ENCODE measurements at places on chromosomes 12 and 14.

- no peak for DNase-seq
These were observed 218.7 kb downstream of the DIO2 start for GRCh38 chr14:79992407-79993198.

DNA sequence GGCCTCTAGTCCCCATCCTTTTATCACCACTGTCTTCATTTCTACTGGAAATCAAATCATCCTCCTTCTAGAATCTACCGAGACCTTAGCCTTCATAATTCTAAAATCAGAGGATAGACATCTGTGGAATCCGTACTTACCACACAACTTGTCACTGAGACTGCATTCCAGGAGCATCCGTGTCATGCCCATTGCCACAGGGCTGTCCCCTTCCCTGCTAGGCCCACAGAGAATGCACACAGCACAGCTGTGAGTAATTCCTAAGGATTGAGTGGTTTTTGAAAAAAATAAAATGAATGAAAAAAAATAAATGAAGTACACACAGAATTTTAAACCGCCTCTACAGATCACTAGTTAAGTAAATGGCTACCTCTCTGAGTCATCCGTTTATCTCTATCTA lies 21.0 kb upstream of the MAGOHB start:
- peak; percentile 81 for DNase-seq

DNA sequence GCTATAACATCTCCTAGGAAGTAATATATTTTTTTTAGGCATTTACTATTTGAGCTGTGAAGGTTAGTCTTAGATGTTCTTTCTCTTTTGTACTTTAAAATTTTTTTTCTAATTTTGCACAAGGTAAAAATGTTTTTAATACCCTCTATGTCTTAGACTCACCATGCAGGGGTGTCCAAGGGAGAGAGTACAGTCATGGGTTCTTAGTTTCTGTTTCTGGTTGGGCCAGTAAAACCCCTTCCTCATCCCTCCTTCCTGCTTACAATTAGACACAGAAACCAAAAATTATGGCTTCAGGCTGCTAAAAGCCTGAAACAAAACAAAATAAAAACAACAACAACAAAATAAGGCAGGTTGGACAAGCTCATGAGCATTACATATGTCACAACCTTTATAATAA lies 193.0 kb downstream of the SYT1 start:
- DNase-seq = no peak

DNA sequence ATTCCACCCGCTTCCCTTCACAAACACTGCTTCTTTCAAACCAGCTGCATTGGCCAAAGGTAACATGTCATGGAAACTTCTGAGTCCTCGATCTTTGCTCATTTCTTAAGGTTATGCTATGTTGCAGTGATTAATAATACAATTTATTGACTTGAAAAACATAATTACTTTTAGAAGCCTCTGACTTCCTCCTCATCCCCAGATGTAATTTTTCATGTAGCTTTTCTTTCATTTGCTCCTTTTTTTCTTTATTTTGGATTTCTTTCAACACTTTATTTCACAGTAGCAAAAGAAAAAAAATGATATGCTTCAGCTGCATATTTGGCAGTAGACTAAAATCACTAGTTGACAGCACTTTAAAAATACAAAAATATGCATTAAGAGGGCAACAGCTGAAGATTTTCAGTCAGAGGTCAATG lies 116.2 kb downstream of the LRRIQ1 start:
- no peak for DNase-seq

- peak; percentile 48 for DNase-seq
These were observed 21.4 kb upstream of the VSX2 start for GRCh38 chr14:74217672-74218448.

- no peak for DNase-seq
These were observed 14.5 kb upstream of the CERS5 start for GRCh38 chr12:50181691-50182090.

DNA sequence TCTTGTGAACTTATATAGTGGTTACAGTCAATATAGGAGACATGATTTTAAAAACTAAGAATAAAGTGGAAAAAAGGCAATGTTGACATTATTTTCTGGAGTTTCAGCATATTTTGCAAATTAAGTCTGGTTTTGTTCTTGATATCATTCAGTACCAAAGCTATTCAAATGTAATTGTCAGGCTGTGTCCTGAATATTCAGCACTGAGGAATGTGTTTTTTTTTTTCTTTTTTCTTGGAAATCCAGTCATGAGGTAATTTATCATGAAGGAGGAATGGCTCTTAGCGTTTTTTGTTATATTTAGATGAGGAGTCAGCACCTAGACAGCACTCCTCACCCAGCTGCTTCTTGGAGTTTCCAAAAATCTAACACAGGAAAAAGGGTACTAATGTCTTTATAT lies 225.5 kb downstream of the CCDC91 start:
- peak; percentile 94 for DNase-seq

DNA sequence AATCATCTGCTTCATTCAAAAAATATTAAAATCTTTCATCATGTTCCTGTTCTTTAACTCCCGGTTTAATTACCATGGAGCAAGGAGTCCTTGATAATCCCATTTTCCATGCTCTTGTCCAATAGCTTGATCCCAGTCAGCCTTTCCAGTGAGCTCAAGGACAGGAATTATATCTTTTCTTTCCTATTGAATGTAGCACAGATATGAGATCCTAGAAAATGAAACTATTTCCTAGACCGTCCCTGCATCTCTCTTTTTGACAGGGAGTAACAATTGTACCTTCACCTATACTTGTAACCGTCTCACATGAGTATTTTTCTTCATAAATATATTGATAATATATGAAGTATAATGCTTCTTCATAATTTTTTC lies 35.6 kb downstream of the PIK3C2G start:
- no peak for DNase-seq

DNA sequence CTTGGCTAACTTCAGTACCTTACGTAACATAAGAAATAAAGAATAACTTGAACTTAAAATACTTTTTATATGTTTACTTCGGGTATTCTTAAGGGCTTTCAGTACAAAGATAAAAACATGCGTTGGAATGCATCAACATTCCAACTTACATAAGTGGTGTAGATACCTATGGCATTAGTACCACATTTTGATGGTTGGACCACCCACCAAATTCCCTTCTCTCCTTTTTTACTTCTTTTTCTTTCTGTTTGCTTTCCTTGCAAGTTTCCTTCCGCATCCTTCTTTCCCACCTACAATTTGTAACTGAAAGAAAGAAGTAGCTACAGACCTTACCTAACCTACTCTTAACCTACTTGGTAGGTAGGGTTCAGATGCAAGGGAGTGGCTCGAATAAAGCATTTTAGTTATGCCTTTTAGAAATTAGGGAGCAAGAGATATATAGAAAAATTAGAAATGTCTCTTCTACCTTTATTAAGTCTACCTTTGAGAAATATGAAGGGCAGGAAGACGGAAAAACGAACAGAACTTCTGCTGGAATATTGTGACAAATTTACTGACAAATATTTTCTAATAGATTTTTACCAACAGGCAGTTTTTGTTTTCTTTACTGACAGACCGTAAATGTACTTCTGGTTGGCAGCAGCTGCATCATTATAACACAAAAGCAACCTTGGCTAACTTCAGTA lies 2.1 kb upstream of the ARHGAP5 start:
- DNase-seq = peak; percentile 24

DNA sequence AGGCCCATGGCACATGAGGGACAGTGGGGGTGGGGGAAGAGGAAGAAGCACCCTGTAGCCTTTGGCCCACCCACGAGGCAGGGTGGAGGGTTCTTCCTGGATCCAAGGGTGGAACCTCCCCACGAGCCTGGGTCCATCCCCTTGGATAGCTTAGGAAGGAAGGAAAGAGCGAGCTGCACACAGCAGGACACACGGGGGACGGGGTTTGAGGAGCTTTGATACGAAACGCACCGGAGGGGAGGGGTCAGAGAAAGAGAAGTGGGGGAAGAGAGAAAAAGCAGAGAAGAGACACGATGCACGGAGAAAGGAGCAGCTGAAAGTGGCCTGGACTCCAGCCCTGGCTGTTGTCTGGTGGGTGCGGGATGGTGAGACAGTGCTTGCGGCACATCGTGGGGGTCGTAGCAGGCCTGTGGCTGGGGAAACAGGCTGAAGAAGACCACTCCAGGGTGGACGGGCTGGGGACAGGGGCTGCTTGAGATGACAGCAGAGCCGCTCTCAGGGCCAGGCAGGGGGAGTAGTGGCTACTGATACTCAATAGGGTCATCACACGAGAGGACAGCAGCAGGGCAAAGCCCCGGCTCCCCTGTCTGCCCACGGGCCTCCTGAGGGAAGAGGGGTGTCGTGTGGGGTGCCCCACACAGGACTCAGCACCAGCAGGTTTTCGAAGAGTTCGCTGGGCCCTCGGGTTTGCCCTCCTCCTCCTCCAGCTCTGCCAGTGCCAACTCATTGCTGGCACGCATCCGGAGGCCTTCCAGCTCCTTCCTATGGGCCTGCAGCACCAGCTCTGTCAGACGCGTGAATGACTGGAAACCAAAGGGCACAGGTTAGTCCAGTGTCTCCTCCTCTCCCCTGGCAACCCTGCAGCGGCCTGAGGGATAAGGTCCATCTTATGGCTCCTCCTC lies 5.4 kb upstream of the GPX2 start:
- no peak for DNase-seq

GRCh38 chr12:24679126-24679525 lies 269.8 kb downstream of the BCAT1 start:
- DNase-seq = peak; percentile 17

DNA sequence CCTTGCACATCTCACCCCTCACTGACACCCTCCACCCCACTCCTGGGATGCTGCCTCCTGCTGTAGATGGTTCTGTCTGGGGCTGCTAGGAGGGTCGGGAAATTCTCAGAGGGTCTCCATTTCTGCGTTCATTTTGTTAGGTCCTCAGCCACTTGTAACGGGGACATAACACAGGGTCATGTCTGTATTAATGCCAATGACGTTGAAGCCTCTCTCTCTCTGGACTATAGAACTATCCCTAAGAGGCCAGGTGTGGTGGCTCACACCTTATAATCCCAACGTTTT lies 14.6 kb downstream of the SIVA1 start:
- DNase-seq = no peak

- no peak for DNase-seq
These were observed 14.9 kb downstream of the TRMT61A start for GRCh38 chr14:103543721-103544387.

GRCh38 chr14:73751157-73751691 lies 37.0 kb upstream of the PNMA1 start:
- no peak for DNase-seq

DNA sequence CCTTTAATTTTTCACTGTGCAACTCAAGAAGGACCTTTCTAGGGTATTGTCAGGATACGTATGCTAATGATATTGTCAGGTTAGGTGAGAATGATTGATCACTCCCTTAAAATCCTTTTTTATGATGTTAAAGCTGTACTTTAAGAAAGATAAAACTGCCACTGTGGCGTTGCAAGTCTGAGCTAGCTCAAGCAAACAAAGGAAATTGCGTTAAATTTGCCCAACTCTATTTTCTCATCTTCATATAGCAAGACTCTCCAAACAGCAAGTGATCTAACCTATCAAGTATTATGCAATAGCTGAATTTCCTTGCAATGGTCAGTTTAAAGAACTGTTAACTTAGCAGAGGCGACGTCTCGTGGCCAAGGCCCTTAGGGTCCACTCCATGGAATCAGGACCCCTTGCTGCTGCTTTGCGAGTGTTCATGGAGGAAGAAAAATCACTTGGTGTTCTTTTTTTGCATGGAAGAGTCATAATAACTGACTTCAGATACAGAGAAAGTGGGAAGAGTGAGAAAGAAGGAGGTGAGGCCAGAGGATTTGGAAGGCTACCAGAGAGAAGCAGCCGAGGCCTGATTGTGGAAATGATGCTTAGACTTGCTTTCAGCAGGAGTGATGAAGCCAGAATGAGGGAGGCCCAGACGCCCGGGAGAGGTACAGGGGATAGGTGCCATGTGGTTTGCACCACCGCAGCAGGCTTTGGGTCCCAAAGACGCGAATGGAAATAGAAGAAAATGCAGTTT lies 2.5 kb downstream of the TRAF3 start:
- DNase-seq = no peak

- DNase-seq = peak; percentile 86
These were observed 109.4 kb upstream of the SSTR1 start for GRCh38 chr14:38098074-38098836.

GRCh38 chr12:100435957-100436356 lies 37.7 kb upstream of the NR1H4 start:
- DNase-seq = no peak

GRCh38 chr14:93648440-93649168 lies 139.7 kb downstream of the PRIMA1 start:
- DNase-seq = no peak

DNA sequence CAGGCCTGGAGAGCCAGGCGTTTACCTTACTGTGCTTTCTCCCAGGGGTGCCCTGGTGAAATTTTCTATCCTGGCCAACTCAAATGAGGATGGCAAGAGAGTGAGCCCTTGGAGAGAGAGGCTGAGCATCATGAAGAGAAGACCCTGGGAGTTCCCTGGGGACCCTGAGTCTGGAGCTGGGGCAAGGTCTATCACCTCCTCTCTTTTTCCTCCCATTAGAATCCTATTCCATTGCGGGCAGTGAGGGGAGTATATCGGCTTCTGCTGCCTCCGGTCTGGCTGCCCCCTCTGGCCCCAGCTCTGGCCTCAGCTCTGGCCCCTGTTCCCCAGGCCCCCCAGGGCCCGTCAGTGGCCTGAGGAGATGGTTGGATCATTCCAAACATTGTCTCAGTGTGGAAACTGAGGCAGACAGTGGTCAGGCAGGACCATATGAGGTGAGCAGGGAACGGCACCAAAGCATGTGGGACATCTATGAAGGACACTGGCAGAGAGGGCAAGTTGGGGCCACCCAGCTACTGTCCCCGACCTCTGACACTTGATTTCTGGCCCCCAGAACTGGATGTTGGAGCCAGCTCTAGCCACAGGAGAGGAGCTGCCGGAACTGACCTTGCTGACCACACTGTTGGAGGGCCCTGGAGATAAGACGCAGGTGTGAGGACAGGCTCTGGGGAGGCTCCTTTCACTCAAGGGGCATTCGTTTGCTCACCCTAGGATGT lies 1.6 kb downstream of the ARHGEF25 start:
- no peak for DNase-seq

DNA sequence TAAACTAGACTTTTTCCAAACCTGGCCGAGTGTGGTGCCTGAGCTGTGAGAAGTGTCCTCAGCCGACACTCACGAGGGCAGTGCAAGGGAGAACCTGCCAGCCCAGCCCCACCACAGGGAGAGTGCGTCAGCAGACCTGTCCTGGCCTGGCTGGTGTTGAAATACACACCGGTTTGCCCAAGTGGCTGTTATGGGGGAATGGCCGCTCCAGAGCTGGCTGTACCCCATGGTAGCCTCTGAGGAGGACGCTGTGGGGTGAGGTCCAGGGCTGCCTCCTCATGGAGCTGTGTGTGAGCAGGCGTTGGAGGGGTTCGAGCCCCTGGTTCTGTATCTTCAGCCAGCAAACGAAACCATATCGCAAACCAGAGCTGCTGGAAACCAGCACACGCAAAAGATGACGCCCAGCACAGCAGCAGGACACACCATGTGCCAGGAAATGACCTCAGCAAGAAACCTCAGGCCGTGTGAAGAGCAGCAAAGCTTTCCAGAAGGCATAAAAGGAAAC lies 9.4 kb downstream of the ANKRD9 start:
- DNase-seq = peak; percentile 73

DNA sequence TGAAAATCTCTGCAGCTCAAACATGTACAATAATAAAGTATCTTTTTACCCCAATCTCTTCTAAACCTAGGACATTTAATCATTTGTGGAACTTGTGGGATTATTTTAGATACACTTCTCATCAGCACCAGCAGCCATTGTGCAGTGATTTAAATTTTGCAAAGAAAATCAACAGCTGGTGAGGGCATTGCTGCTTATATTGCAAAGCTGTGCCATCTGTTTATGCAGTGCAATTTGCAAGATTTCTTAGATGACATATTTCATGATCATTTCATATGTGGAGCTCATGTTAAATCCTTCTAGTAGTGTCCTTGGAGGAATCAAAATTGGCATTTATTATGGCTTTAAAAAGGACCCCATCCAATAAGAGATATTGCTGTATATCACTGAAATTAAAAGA lies 320.7 kb downstream of the BTG1 start:
- DNase-seq = no peak

Data from fibroblast of upper back skin (primary cell).